ENCODE measurements at places on chromosomes 4 and X.
A peak's percentile ranks its signal among the peaks of the same experiment; 100 is the strongest.

DNA sequence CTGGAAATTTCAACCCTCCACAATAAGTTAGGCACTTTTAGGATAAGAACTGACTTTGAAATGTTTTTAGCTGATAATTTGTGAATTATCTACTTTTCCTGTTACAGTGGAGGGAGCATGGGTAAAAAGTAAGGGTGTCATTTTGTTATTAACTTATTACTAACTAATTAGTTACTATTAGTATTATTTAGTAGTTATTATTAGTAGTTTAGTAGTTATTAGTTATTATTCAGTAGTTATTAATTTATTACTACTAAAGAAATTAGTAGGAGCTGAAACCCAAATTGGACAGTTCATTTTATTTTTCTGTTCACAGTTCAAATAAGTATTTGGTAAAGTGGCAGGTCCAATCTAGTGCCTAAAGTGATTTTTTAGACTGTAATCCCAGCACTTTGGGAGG is 5.4 kb downstream of the ADH1A start:
- DNase-seq: no peak

GRCh38 chrX:105375816-105376215 is 155.3 kb upstream of the TEX13A start:
- no peak for DNase-seq

GRCh38 chrX:20487227-20487626 is 220.5 kb upstream of the RPS6KA3 start:
- no peak for DNase-seq

DNA sequence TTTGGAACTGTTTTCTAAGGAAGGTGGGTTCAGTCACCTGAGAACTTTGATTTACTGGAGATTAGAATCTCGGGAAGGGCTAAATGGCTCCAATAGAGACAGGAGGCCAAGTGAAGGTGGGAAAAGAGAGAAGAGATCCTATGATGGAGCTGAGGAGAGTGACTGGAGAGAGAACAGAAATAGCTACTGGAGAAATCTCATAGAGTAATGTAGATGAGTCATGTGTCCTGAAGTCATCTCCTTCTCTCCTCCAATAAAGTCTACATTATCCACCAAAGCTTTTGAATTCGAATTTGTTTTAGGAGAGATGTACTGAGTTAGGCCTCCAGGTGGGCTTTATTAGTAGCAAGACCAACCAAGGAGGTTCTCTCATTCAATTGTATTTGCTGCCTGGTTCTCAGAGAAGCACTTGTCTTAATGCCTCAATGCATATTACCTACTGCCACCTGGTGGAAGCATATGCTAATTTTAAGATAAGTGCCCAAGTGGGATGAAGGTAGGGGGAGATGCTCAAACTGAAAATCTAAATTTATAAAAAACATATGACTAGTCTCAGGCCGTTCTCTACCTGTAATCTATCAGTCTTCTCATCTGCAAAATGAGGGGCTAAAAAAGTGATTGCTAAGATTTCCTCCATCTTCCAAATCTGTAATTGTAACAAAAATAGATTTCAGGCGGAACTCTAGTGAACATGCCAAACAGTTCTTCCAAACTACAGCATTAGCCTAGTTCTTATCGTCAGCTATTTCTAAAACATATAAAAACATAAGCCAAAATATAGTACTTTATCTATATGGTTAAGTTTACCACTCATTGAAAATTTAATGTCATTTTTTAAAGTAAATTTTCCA is 24.4 kb downstream of the TXK start:
- DNase-seq: no peak

DNA sequence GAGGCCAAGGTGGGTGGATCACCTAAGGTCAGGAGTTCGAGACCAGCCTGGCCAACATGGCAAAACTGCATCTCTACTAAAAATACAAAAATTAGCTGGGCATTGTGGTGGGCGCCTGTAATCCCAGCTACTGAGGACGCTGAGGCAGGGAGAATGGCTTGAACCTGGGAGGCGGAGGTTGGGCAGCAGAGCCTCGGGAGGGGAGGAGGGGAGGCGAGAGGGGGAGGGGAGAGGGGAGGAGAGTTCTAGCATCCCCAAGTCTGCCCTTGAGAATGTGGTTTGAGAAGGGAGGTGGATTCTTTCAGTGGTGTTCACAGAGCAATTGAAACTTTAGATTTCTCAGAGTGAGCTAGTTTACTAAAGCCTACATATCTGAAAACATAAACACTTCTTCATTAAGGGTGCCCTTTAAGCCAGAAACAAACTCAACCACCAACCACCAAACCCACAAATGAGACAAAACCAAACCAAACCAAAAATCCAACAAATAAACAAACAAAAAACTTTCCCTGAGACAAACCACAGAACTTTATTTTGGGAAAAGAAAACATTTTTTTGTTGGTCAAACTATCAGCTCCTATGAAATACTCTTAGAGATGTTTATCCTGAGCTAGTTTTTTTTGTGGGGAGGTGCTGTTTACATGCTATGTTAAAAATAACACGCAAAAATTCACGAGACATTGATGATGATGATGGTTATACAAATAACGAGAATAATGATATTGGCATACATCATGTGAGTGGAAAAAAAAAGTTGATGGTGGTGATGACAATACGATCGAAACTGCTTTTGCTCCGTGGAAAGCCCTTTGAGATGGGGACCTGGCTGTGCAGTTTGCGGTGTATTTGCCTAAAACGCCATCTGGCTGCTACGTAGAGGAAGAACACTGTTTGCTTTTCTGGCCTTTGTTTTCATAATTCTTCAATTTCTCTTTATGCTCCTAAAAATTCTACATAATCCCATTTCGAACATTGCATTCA is 98.2 kb upstream of the PRKX start:
- DNase-seq: no peak

DNA sequence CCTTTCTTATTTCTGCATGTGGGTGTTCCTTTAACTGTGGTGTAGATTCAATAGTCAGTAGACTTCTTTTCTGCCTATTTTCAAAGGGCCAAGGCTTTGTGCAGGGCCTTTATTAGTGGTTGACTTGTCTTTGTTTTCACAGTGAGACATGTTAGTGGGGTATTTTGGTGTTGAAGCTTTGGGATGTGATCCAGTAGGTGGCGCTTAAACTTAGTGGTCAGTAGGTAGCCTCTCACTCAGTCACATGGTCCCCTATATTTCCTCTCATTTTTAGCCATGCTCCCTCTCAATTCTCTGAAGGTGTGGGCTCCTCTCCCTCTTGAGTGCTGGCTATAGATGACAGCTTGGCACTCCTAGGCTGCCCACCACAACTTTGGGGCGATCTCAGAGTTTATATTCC is 23.4 kb upstream of the SLC10A7 start:
- DNase-seq: no peak

- no peak for DNase-seq
These were observed 45.6 kb downstream of the MAOB start for GRCh38 chrX:43836435-43837184.

GRCh38 chr4:155478336-155478835 is 101.6 kb upstream of the MAP9 start:
- no peak for DNase-seq

- no peak for DNase-seq
These were observed 56.4 kb downstream of the PGRMC1 start for GRCh38 chrX:119292445-119292844.

- no peak for DNase-seq
These were observed 43.6 kb downstream of the TSC22D3 start for GRCh38 chrX:107731831-107732502.

DNA sequence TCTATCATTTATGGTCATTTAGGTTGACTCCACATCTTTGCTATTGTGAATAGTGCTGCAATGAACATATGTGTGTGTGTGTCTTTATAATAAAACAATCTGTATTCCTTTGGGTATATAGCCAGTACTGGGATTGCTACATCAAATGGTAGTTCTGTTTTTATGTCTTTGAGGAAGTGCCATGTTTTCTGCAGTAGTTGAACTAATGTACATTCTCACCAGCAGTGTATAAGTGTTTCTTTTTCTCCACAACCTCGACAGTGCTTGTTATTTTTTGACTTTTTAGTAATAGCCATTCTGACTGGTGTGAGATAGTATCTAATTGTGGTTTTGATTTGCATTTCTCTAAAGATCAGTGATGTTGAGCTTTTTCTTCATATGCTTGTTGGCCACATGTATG is 80.5 kb downstream of the ARHGAP6 start:
- DNase-seq: no peak

- no peak for DNase-seq
These were observed 93.6 kb downstream of the DTHD1 start for GRCh38 chr4:36374836-36375511.

DNA sequence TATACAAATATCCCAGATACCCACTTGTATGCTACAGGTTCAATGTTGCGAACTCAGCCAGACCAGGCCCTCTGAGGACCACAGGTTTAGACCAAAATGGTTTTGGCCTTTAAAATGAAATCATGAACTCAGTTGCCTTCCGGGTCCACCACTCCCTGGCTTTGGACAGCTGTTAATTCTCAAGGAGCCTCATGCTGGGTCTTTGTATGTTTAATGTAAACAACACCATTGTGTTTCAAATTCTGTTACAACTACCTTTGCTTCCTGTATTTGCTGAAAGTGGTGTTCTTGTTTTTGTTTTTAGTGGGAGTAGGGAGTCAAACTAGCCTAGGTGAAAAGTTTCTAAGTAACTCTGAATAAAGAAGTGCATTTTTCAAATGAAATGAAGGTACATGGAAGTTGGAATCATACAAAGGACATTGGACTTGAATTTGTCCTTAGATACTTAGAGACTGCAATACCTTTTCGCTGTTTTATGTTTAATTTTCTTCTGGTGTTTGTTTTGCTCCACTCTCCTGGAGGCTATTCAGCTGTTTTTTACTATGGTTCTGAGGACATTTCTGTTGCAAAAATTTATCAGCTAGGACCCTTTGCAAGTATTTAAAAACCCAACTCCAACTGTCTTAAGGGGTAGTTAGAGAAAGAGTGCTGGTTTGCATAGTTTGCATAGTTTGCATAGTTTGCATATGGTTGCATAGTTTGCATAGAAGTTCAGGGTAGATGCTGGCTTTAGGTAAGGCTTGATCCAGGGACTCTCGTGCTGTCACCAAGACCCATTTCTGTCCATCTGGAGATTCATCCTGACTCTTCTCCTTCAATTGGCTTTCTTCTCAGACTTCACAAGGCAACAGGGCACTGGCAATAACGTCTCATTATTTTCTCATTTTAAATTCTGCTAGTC is 70.1 kb downstream of the MID1IP1 start:
- DNase-seq: no peak

GRCh38 chr4:88414755-88415154 is 36.1 kb downstream of the HERC6 start:
- DNase-seq: no peak

GRCh38 chr4:153013202-153013977 is 77.3 kb downstream of the FHDC1 start:
- no peak for DNase-seq

GRCh38 chr4:169492436-169493163 is 119.8 kb downstream of the NEK1 start:
- no peak for DNase-seq

DNA sequence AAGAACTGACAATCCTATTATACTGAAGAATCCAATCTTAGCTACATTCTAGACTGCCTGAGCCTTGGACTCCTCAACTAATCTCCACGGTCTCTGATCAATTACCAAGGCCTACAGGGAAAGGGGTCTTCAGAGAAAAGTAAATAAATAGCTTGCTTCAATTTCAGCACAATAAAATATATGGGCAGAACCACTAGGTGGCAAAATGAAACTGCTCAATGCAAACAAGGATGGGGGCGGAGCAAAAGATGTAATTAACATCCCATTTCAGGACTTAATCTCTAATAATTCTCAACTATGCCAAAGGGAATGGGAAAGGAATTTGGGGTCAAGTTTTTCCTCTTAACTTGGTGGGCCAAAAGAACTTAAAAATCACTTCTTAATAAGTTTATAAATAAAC is 78.4 kb upstream of the MAP3K15 start:
- DNase-seq: peak; percentile 14

DNA sequence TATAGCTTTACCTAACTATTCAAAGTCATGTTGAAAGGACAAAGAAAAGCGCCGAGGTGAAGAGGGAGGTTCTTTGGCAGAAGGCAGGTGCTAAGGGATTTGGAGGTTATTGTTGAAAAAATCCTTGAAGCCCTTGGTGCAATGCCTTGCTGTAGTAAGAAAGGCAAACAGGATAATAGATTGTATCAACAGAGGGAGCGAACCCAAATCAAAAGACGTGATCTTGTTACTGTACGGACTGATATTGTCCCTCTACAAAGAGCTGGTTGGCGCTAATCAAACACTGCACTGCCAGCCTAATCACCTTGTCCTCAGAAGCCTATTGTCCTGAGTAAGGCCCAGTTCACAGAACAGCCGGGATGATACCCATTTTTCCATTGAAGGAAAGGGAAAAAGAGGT is 182.9 kb downstream of the ZIC3 start:
- DNase-seq: no peak

GRCh38 chrX:153406903-153407302 is 4.4 kb upstream of the ZFP92 start:
- no peak for DNase-seq
